Jurkat, Clone E6-1 (cell line): ENCODE measurements at places on chromosomes 7 and 10.

GRCh38 chr7:86904949-86905834, 154.3 kb downstream of the ELAPOR2 start:
- peak; percentile 6 for DNase-seq

GRCh38 chr10:133481086-133481643, 27.4 kb downstream of the SCART1 start:
- no peak for DNase-seq

GRCh38 chr10:124739119-124739921, 4.9 kb downstream of the FAM53B start:
- DNase-seq = no peak

DNA sequence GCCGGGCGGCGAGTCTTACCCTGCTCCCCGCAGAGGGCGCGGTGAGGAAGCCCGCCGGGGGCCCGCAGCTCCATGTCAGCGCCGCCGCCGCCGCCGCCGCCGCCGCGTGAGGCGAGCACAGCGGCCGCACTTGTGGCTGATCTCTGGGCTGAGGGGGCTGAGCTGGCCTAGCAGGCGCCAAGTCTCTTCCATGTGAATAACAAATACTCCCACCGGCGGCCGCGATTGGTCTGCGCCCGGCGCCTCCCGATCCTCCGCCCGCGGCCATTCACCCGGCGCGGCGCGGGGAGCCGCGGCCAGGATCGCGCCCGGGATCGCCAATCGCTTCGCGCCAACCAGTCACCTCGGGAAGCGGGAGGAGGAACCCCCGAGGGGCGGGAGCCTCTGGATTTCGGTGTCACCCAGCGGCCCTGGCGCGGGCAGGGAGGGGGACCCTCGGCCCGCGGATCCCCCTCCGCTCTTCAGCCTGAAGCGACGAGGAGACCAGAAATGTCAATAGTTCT, at the start of gene GRM8:
Gene GRM8, minus strand, starts transcription at position 164 of the 503 bp plus-strand sequence.
- DNase-seq = no peak

- DNase-seq = no peak
Measured at GRCh38 chr7:47905076-47905920, 43.0 kb downstream of the PKD1L1 start.

GRCh38 chr10:36301139-36301538, 659.0 kb upstream of the FZD8 start:
- no peak for DNase-seq

DNA sequence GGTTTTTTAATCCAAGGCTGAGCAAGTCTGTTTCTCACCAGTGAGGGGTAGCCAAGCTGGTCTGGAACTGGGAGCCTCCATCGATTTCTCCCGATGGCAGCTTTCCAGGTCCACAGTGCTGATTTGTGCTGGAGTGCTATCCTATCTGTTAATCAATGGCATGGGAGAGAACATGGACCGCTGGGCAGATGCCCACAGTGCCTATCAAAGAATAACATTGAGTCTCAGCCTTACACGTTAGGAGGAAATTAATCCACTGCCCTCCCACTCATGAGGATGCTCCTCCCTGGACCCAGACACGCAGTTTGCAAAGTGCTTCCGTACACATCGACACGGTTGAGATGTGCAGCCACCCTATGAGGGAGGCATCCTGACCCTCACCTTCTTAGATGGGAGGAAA, 36.0 kb upstream of the CUX1 start:
- no peak for DNase-seq

DNA sequence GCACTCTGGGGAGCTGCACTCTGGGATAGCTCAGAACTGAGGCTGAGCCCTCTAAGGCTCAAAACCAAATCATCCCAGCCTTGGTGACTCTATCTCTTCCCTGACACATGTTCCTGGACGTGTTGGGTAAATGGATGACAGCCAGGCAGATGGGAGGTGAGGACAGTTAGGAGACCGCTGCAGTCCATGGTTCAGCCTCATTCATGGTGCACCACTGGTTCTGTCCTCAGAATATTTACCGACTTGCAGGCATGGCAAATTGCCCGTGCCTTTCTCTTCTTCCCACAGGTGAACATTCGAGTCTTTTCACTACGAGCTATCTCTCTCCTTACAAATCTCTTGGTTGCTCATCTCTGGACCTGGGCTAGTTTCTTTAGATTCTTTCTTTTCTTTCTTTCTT, 80.3 kb upstream of the EFCAB10 start:
- DNase-seq = no peak

- no peak for DNase-seq
Measured at GRCh38 chr10:3510741-3511140, 274.3 kb downstream of the KLF6 start.

GRCh38 chr10:14285941-14286560, 44.7 kb downstream of the FRMD4A start:
- no peak for DNase-seq

DNA sequence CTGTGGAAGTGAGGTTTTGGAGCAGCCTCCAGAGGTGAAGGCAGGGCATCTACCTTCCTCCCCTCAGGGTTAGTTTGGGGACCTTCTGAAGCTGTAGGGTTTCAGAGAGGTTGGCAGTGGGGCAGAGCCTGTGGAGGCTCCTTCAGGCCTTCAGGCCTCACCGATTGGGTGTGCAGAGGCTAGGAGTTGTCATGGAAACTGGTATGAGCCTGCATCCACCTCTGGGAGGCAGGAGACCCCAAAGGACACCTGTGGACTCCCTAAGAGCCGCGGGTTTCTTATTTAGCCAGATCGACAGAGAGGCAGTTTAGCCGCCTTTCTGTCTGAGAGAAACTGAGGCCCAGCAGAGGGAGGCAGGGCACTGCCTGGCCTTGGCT, 2.0 kb downstream of the LZTS2 start:
- no peak for DNase-seq

DNA sequence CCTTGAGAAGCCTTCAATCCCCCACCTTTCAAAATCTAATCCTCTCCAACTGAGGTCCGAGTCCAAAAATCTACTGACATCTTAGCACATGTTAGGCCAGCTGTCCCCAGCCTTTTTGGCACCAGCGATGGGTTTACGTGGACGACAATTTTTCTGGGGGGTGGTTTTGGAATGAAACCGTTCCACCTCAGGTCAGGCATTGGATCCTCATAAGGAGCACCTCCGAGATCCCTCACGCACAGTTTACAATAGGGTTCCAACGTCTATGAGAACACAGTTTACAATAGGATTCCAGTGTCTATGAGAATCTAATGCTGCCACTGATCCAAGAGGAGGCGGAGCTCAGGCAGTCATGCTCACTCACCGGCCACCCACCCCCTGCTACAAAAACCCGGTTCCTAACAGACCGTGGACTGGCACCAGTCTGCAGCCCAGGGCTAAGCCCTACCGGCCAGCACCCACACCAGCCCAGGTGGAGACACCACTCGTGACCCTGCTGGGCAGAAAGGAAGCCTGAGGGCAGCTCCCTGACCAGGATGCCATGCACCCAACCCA, 107.6 kb downstream of the DIP2C start:
- no peak for DNase-seq

DNA sequence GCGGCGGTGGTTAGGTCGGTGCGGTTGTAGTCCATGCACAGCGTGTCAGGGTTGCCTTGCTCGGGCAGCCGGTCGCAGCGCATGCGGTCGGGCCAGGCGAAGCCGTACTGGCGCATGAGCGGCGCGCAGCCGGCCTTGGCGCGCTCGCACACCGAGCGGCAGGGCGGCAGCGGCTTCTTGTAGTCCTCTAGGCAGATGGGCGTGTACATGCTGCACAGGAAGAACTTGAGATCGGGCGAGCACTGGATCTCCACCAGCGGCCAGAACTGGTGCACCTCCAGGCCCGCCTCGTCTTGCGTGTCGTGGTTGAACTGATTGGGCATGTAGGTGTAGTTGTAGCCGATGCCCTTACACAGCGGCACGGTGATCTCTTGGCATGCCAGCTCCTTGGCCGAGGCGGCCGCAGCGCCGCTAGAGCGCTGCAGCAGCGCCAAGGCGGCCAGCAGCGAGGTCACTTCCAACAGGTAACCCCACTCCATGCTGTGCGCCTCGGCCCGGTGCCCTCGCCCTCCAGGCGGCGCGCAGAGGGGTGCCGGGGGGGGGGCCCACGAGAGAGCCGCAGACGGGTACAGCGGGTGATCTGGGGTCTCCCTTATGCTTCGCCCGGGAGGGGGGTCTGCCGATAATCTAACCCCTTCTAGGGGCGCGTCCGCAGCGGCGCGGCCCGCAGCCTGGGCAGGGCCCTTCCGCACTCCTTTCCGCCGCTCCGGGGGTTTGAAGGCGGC, 983 bp downstream of the FZD8 start:
- DNase-seq = peak; percentile 57

GRCh38 chr10:124357561-124357885, 61.2 kb downstream of the OAT start:
- no peak for DNase-seq

- DNase-seq = no peak
Measured at GRCh38 chr7:129609666-129610065, 1.9 kb upstream of the NRF1 start.
